Metanephros (tissue), 2 donors: ENCODE measurements at places on chromosomes 1 and 21. TPM values are rescaled to one million over a fixed set of nuclear protein-coding genes. Genes with fewer than 3 reads are reported as not detected.

TUFT1 gene
- 12.8 TPM for total RNA-seq

MROH9 gene
- not detected for total RNA-seq

SNX7 gene
- 31.3 TPM for total RNA-seq

KCNA3 gene
- total RNA-seq = 1.8 TPM

EFCAB14 gene
- total RNA-seq = 70.7 TPM

PRKCZ gene
- 18.8 TPM for total RNA-seq

KDF1 gene
- 8.9 TPM for total RNA-seq

TMCC2 gene
- 27.7 TPM for total RNA-seq

RGS16 gene
- total RNA-seq = 3.7 TPM

ROR1 gene
- 33.9 TPM for total RNA-seq

CELA3A gene
- 0.23 TPM for total RNA-seq

OR6K3 gene
- not detected for total RNA-seq

CCDC181 gene
- 1.5 TPM for total RNA-seq

CROCC gene
- total RNA-seq = 31.6 TPM

REN gene
- total RNA-seq = 193 TPM

APCS gene
- not detected for total RNA-seq

CYYR1 gene
- 21.1 TPM for total RNA-seq

EPHA8 gene
- total RNA-seq = 1.1 TPM

SPRR5 gene
- total RNA-seq = not detected

GJA5 gene
- 25.6 TPM for total RNA-seq

OR2L2 gene
- total RNA-seq = 0.06 TPM

EPHX1 gene
- total RNA-seq = 35.4 TPM

THEMIS2 gene
- 15.7 TPM for total RNA-seq

S100A1 gene
- 5.3 TPM for total RNA-seq

C1orf210 gene
- total RNA-seq = 12.9 TPM

TMEM52 gene
- 16.1 TPM for total RNA-seq

KCND3 gene
- 1.3 TPM for total RNA-seq

AMY1B gene
- total RNA-seq = not detected

SFN gene
- total RNA-seq = 0.99 TPM

ALPL gene
- total RNA-seq = 17.4 TPM

COX20 gene
- total RNA-seq = 27.4 TPM

INKA2 gene
- 10.5 TPM for total RNA-seq

FCRL6 gene
- not detected for total RNA-seq

VSIG8 gene
- total RNA-seq = 0.23 TPM

ASPM gene
- 12.7 TPM for total RNA-seq

NPHS2 gene
- total RNA-seq = 46.4 TPM

COL6A2 gene
- total RNA-seq = 515 TPM

ZNF683 gene
- total RNA-seq = not detected

ECM1 gene
- 5.4 TPM for total RNA-seq

IFI44L gene
- 8.1 TPM for total RNA-seq

NES gene
- total RNA-seq = 62.2 TPM

TINAGL1 gene
- total RNA-seq = 96.1 TPM

PPM1J gene
- total RNA-seq = 2.3 TPM
